ENCODE measurements at places on chromosomes 13 and 19. TPM values are rescaled to one million over a fixed set of nuclear protein-coding genes. Genes with fewer than 3 reads are reported as not detected.

FOSB gene
- total RNA-seq = 10.5 TPM

KLF12 gene
- 12.3 TPM for total RNA-seq

MKNK2 gene
- total RNA-seq = 128 TPM

SBK2 gene
- total RNA-seq = not detected

CD79A gene
- 2.7 TPM for total RNA-seq

GRCh38 chr13:23644527-23645138 lies 74.4 kb downstream of the TNFRSF19 start:
- DNase-seq = no peak

DNA sequence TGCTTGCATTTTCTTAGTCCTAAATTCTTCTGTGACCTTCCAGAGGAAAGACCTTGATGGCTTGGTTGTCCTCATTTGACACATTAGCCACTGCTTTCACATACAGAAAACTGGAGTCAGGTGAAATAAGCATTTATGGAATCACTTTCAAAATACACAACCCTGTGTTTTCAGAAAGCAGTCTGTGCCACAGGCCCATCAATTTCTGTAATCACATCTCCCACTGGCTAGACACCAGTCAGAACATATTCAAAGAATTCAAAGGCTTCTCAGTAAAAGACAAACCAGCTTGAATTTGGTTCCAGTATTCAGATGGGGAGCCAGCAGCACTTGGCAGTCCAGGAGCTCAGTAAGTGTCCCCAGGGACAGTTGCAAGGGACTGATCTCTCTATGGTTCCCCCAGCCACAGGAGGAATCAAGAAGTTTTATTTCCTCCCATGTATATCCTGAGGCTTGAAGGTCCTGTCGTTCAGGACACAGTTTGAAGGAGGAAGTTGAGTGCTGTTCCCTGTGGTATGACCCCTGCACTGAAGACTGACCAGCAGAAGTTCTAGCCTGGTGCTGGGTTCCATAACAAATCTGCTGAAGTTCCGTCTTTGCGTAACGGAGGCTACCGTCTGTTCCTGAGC lies 214.3 kb downstream of the FOXO1 start:
- no peak for DNase-seq

- DNase-seq = peak; percentile 58
These were observed 3.0 kb downstream of the HPN start for GRCh38 chr19:35044317-35045117.

DNA sequence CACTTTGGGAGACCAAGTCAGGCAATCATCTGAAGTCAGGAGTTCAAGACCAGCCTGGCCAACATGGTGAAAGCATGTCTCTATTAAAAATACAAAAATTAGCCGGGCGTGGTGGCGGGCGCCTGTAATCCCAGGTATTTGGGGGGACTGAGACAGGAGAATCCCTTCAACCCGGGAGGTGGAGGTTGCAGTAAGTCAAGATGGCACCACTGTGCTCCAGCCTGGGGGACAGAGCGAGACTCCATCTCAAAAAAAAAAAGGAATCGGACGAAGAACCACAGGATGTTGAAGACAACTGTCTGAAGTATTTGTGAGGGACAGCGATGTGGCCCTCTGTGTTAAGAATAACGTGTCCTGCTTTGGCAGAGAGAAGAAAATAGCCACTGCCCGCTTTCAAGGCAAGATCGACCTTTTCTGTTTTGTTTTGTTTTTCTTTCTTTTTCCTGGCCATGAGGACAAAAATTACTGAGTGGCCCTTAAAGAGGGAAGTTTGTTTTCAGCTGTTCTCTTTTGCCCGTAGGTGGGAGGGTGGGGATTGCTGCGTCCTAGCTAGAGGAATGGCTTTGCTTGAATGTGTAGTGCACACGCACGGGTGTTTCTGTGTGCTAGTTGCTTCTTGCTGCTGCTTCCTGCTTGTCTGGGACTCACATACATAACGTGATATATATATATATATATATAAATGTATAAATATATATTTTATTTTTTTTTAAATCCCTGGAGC lies 6.2 kb upstream of the PRKCG start:
- no peak for DNase-seq

GRCh38 chr19:50497022-50497405 lies 14.0 kb downstream of the JOSD2 start:
- DNase-seq = no peak

Data from activated T-cell treated with anti-CD3 and anti-CD28 coated beads, Interleukin-2, amount 50 U/mL, for 4 hours (primary cell).